Thoracic aorta (tissue), 2 donors: ENCODE measurements at places on chromosomes 6 and 20. TPM values are rescaled to one million over a fixed set of nuclear protein-coding genes. Genes with fewer than 3 reads are reported as not detected.

DNA sequence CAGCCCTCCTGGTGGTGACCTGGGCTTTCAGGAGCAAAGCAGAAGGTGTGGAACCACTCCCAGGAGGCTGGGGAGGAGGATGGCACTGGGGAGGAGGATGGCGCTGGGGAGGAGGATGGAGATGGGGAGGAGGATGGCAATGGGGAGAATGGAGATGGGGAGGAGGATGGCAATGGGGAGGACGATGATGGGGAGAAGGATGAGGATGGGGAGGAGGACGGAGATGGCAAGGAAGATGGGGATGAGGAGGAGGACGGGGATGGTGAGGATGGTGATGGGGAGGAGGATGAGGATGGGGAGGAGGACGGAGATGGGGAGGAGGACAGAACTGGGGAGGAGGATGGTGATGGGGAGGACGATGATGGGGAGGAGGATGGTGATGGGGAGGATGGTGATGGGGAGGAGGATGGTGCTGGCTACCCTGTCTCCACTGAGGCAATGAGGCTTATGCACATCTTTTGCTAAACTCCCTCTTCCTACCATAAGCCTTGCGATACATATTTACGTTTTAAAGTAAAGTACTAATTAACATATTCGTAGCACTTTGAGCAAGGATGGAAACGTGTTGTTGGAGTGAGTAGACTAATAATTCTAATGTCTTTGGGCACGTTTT lies 7.4 kb downstream of the SMOC2 start:
- DNase-seq = no peak
- H3K36me3 ChIP-seq = no peaks in the 10 kb centered on the region
- H3K27me3 ChIP-seq = no peaks in the 10 kb centered on the region

DNA sequence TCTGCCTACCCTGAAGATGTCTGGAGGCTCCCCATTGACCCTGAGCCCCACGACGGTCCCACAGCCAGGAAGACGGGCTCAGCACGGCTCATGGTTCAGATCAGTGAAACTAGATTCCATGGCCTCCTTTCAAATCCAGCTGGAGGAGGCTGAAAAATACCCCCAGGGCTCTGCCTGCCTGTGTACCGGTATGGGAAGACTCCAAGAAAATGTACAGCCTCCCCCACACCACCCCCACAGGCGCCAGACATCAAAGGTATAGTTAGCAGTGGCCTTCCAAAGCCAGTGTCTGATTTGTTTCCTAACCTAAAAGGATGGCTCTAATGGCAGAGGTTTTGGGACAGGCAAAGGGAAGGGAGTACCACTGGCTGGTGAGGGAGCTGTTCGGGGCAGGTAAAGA lies 86.2 kb upstream of the SNAP25 start:
- H3K27me3 ChIP-seq = no peaks in the 10 kb centered on the region
- DNase-seq = no peak
- H3K4me3 ChIP-seq = no peak overlapping the region

Gene SLC35F1
- 0.81 TPM for total RNA-seq

DNA sequence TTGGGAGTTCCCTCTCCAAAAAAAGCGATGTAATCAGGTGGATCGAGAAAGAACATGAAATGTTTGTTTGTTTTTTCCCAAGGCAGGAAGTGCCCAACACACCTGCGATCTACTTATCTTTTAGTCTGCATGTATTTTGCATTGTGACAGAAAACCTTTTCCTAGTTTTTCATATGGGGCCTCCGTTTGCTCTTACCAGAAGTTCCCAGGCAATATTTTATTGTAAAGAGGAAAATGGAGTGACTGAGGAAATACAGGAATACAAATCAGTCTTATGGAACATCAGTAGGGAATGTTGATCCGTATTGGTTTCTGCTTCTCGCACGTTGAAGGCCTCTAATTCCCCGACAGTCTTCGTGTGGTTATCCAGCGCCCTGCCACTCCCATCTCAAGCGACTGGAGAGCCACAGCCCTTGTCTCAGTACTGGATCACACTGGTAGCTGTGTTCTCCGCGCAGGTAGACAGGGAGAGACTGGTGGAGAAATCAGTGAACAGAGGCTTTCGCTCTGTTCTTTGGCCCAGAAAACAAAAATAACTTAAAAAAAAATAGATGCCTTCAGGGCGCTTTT lies 107.4 kb downstream of the TRIM27 start:
- H3K4me1 ChIP-seq = no peaks in the 10 kb centered on the region
- DNase-seq = no peak
- no peak overlapping the region for H3K27ac ChIP-seq
- H3K27me3 ChIP-seq = peaks cover 15% of the 10 kb centered on the region

DNA sequence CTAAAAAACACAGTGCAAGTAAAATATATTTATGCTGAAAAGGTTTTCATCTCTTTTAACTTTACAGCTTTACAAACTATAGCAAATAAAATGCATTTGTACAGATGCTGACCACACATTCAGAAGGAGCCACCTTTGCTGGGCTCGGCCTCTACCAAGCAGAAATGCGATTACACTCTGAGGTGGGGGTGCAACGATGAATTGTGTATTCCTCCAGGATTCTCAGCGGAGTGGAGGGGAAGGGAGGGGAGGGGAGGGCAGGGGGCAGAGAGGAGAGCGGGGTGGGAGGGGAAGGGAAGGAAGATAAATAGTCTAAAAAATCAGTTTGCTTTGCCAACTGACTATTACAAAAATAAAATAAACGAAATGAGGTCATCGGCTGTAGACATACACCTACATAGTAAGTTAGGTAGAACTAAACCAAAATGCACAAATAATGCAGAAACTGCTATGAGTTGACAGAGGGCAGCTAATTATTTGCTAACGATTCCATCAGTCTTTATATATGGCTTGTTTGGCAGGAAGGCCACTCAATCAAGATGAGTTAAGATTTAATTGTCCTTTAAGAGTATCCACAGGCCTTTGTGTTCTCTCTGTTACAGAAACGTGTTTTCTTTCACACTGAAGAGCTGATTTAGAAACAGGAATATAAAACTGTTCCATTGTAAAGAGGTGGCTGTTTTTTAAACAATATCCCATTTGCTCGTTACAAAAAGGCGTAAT lies 90.1 kb downstream of the TAF4 start:
- no peak overlapping the region for H3K27ac ChIP-seq
- H3K27me3 ChIP-seq = no peaks in the 10 kb centered on the region
- no peak overlapping the region for H3K4me3 ChIP-seq
- no peak for DNase-seq
- no peaks in the 10 kb centered on the region for H3K4me1 ChIP-seq

Gene APCDD1L
- 12.9 TPM for total RNA-seq

DNA sequence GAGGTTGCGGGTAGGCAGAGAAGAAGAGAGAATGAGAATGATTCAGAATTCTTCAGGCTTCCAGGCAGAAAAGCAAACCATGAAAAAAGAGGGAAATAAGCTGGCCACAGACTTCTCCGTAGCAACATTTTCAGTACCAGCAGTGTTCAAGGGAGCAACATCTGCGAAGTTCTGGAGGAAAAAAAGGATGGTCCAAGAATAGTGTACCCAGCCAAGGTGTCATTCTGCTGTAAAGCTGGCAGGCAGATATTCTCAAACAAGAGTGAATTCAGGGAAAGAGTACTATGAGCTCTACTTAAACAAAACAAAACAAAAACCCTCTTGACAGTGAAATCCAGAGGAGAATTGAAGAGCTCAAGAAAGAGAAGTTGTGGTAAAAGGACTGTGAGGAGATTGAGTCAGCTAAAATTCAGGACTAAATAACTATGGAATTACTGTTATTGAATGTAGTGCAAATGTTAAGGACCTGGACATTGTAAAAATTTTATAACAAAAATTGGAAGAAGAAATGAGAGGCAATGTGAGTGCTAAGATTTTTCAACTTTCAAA lies 86.5 kb downstream of the ATRN start:
- no peak overlapping the region for H3K27ac ChIP-seq
- no peak for DNase-seq
- peaks cover 3% of the 10 kb centered on the region for H3K36me3 ChIP-seq

DNA sequence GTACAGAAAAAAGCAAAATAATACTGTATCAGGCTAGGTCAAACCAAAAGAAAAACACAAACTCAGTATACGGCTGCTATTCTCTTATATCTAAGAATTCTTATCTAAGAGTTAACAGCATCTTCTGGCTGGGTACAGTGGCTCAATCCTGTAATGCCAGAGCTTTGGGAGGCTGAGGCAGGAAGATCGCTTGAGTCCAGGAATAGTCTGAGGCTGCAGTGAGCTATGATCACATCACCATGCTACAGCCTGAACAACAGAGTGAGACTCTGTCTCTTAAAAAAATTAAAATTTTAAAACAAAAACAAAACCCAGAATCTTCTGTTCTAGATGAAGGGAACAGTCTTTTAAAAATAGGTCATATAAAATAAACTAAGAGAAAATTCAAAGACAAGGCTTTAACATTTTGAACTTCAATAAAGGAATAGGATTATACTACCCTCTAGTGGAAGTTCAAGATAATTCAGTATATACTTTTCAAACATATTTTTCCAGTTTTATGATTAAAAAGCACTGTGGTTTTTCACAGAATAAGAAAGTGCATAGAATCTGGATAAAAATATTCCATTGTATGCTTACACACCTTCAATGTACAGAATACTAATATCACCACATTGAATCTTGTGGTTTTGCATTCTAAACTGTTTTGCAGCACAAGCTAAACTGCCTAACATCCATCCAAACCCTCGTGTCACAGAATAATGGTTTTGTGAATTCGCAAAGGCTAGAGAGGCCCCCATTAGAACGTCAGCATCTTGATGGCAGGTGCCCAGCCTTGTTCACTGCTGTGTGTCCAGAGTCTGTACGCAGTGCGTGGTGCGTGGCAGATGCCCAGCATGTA lies 39.3 kb downstream of the DTNBP1 start:
- H3K4me3 ChIP-seq = no peak overlapping the region
- H3K4me1 ChIP-seq = peaks cover 18% of the 10 kb centered on the region
- H3K27me3 ChIP-seq = no peaks in the 10 kb centered on the region

Gene ZNF337
- 19.5 TPM for total RNA-seq

Gene COL9A3
- total RNA-seq = 3.1 TPM

Gene CHRNA4
- total RNA-seq = not detected

Gene GPX5
- not detected for total RNA-seq

- DNase-seq = no peak
- no peak overlapping the region for H3K27ac ChIP-seq
- H3K36me3 ChIP-seq = no peaks in the 10 kb centered on the region
- H3K4me1 ChIP-seq = no peaks in the 10 kb centered on the region
- no peak overlapping the region for H3K4me3 ChIP-seq
These were observed 345.8 kb upstream of the PRND start for GRCh38 chr20:4375881-4376280.

GRCh38 chr6:73028893-73029450 lies 196.3 kb downstream of the KHDC1L start:
- H3K27me3 ChIP-seq = no peaks in the 10 kb centered on the region
- H3K27ac ChIP-seq = no peak overlapping the region
- no peaks in the 10 kb centered on the region for H3K4me1 ChIP-seq
- H3K4me3 ChIP-seq = no peak overlapping the region
- no peaks in the 10 kb centered on the region for H3K36me3 ChIP-seq
- no peak for DNase-seq

Gene TFAP2D
- total RNA-seq = not detected

Gene RIPPLY2
- not detected for total RNA-seq

GRCh38 chr6:43469947-43470346 lies 7.4 kb upstream of the TJAP1 start:
- H3K36me3 ChIP-seq = no peaks in the 10 kb centered on the region
- DNase-seq = no peak
- no peak overlapping the region for H3K4me3 ChIP-seq
- H3K27ac ChIP-seq = no peak overlapping the region
- no peaks in the 10 kb centered on the region for H3K27me3 ChIP-seq
- no peaks in the 10 kb centered on the region for H3K4me1 ChIP-seq

DNA sequence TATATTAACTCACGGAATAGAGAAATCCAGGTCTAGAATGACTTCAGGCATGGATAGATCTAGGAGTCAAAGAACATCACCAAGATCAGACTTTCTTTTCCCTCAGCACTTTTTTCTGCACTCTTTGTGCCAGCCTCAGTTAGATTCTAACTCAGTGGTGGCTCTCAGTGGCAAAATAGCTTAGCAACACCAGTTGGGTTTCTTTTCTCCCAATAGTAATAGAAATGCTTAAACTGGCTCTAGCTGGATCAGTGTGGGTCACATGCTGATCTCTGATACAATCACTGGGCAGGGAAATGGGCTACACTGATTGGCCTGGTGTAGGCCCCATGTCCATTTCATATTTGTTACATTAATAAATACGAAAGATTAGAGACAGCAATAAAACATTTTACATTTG lies 44.2 kb upstream of the ARFGEF2 start:
- no peak overlapping the region for H3K4me3 ChIP-seq
- H3K27ac ChIP-seq = no peak overlapping the region
- DNase-seq = no peak
- H3K27me3 ChIP-seq = no peaks in the 10 kb centered on the region
- peaks cover 3% of the 10 kb centered on the region for H3K4me1 ChIP-seq

Gene KLHDC3
- total RNA-seq = 105 TPM

DNA sequence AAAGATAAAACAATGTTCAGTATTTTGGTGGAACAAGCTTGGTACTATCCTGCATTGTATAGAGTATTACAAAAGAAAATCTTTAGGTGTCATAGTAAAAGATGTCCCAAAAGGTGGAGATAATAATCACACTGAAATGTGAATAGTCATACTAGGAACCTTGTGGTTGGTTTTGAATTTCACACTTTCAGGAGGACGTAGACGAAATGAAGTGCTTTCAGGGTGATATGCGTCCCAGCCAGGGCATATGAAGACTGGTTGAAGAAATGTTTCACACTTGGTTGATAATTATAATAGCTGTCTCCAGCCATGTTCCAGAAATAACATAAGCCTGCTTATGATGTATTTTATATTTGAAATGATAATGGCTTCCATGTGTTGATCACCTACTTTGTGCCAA lies 60.4 kb downstream of the SCAND1 start:
- H3K4me1 ChIP-seq = no peaks in the 10 kb centered on the region
- no peak for DNase-seq
- H3K27ac ChIP-seq = no peak overlapping the region
- no peak overlapping the region for H3K4me3 ChIP-seq
- H3K36me3 ChIP-seq = no peaks in the 10 kb centered on the region

GRCh38 chr6:41577356-41578216 lies 31.4 kb downstream of the FOXP4 start:
- H3K27ac ChIP-seq = no peak overlapping the region

GRCh38 chr6:109389650-109390274 lies 7.5 kb upstream of the CD164 start:
- H3K36me3 ChIP-seq = no peaks in the 10 kb centered on the region
- no peak overlapping the region for H3K4me3 ChIP-seq
- peaks cover 10% of the 10 kb centered on the region for H3K4me1 ChIP-seq
- H3K27me3 ChIP-seq = no peaks in the 10 kb centered on the region

DNA sequence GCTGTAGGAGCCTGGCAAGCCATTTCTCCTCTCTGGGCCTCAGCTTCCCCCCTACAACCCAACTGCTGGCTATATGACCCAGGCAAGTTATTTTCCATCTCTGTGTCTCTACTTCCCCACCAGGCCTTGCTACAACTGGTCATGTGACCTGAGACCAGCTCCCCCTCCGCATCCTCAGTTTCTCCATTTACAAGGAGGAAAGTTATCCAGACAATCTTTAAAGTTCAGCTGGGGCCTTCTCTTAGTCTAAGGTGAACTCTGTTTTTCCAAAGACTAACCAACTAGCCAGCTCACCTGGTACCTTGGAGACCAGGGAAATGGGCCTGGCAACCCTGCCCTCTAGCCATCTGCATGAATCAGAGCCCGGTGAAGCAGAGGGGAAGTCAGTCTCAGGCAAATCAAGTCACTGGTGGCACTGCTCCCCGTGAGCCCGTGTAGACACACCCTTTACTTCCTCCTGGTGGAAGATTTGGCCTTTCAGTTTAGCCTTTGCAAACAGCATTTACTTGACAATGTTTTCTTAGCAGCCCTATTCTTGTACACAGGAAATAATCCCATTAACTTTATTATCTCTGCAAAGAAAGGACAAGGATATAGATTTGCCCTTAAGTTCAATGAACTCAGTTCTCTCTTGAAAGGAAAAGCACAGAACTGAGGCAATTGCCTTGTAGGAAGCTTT lies 157.7 kb downstream of the VEGFA start:
- no peaks in the 10 kb centered on the region for H3K4me1 ChIP-seq
- no peak overlapping the region for H3K4me3 ChIP-seq
- H3K36me3 ChIP-seq = no peaks in the 10 kb centered on the region
- DNase-seq = no peak
- no peak overlapping the region for H3K27ac ChIP-seq
